Activated CD4-positive, alpha-beta T cell treated with anti-CD3 and anti-CD28 coated beads, Interleukin-2, amount 50 U/mL, for 48 hours (primary cell): ENCODE measurements at places on chromosomes 1 and 21.

- no peak for DNase-seq
Measured at GRCh38 chr1:41144285-41144684, 97.8 kb downstream of the SCMH1 start.

DNA sequence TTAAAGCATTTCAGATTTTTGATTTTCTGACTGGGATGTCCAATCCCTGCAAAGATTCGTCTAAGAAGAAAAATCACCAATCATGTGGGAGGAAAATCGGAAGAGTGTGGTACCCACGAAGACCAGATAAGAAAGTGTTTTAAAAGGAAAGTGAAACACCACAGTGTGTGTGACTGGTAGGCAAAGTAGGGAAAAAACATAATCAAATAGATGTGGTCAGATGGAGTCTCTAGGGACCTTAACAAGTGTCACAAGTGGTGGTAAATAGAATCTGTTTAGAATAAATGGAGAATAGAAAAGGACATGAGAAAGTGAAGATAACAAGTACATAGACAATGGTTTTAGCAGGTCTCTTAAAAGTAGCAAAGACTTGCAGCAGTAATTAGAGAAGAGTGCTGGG is 154.6 kb downstream of the SLC30A10 start:
- no peak for DNase-seq

GRCh38 chr21:15255763-15256162 is 191.0 kb upstream of the NRIP1 start:
- no peak for DNase-seq

DNA sequence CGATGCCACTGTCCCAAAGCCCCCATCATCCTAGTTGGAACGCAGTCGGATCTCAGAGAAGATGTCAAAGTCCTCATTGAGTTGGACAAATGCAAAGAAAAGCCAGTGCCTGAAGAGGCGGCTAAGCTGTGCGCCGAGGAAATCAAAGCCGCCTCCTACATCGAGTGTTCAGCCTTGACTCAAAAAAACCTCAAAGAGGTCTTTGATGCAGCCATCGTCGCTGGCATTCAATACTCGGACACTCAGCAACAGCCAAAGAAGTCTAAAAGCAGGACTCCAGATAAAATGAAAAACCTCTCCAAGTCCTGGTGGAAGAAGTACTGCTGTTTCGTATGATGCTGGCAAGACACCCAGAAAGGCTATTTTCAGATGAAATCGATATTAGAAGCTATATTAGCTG is 8.1 kb downstream of the RHOU start:
- no peak for DNase-seq

- no peak for DNase-seq
Measured at GRCh38 chr1:221947731-221948130, 205.8 kb upstream of the DUSP10 start.

DNA sequence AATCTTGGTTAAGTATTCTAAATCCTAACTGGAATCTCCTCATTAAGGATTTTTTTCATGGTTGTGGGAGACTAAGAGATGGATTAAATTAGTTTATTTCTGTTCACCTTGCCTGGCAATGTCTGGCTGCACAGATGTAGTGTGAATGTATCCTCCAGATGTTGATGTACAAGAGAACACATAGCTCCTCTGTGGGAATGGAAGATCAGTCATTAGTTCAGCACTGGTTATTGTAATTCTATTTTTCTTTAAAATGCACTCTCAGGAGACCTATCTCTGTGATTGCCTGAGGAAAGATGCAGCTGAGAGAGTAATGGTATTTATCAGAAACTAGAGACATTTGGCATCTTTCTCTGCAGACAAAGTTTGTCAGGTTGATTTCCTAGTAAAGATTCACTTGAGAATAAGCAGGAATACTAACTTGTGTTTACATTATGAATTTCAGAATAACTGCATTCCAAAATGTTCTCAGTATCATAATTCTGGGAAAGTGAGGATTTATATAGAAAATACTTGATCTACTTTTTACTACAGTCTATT is 178.6 kb downstream of the GIPC2 start:
- DNase-seq, result no peak
